ENCODE measurements at places on chromosomes 5 and 9. TPM values are rescaled to one million over a fixed set of nuclear protein-coding genes. Genes with fewer than 3 reads are reported as not detected.

Gene PHF24
- total RNA-seq = 0.39 TPM

Gene HCN1
- not detected for total RNA-seq

Gene RNF180
- 0.26 TPM for total RNA-seq

Gene IQGAP2
- total RNA-seq = 1.8 TPM

Gene BAAT
- 0.23 TPM for total RNA-seq

Gene SLC6A19
- total RNA-seq = 0.22 TPM

Gene HAVCR1
- 28.9 TPM for total RNA-seq

Gene FCN2
- not detected for total RNA-seq

Gene SCAMP1
- 23.3 TPM for total RNA-seq

Gene ZFP62
- total RNA-seq = 9.5 TPM

Gene RGS7BP
- not detected for total RNA-seq

Gene EGFL7
- 53.9 TPM for total RNA-seq

Gene CAMK2A
- 1.0 TPM for total RNA-seq

Gene PCDHGB2
- 0.11 TPM for total RNA-seq

Gene DMRTA1
- total RNA-seq = 0.58 TPM

Gene FBP2
- not detected for total RNA-seq

Gene TESK1
- 29.8 TPM for total RNA-seq

Gene PLAC8L1
- total RNA-seq = not detected

Gene ADAMTS13
- 0.48 TPM for total RNA-seq

Gene FOXI1
- total RNA-seq = not detected

Gene POLR1E
- 36.2 TPM for total RNA-seq

Gene LNPEP
- total RNA-seq = 5.7 TPM

Gene RIGI
- total RNA-seq = 2.7 TPM

Gene SLC6A7
- 0.05 TPM for total RNA-seq

Gene DNLZ
- 37.9 TPM for total RNA-seq

Gene LRSAM1
- total RNA-seq = 7.7 TPM

Gene PTGES
- 175 TPM for total RNA-seq

Gene PCDHA5
- total RNA-seq = 0.72 TPM

Gene EIF4EBP3
- 2.3 TPM for total RNA-seq

Gene FBN2
- total RNA-seq = 13.0 TPM
